NCI-H1417 (cell line): ENCODE measurements at places on chromosomes 2 and 18.

DNA sequence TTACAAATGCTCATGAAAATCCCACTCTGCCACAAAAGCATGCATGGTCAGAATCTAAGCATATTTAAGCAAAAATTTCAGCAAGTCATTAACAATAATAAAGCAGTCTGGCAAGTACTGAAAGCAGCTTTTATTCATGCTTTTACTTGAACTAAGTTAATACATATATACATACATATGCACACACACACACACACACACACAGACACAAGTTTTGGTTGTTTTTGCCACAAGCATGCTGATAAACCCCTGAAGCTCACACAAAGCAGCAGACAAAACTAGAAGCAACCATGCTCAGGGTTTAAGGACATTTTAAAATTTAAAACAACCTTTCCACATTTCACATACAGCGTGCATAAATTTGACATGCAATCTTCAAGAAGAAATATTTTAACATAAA, 819.1 kb upstream of the FSHR start:
- peak; percentile 36 for DNase-seq

- DNase-seq: no peak
Observed at GRCh38 chr2:11762799-11763461, 16.5 kb downstream of the LPIN1 start.

GRCh38 chr2:28868611-28869010, 1.5 kb downstream of the TRMT61B start:
- DNase-seq: no peak

DNA sequence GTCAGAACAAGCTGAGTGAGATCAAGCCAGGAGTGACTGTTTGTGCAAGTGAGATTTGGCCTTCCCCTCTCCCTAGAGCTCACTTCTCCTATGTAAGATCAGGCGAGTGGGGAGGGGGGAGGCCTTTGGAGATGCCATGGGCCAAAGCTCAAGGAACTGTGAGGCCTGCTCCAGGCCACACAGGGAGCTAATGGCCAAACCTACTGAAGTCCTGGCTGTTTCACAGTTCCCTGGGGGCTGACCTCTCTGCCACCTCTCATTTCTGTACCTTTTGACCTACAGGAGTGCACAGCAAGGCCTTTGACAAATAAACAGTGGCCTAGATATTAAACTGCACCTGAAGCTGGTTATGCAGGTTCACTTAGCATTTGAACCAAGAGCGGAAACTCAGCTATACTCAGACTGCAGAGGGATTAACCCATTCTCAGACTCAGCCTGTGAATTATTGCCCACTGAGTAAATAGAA, 235.0 kb upstream of the NT5C1B start:
- DNase-seq: no peak

GRCh38 chr18:42578792-42579191, 536.7 kb downstream of the RIT2 start:
- no peak for DNase-seq

GRCh38 chr2:114661971-114662939, 219.8 kb downstream of the DPP10 start:
- peak; percentile 81 for DNase-seq

- DNase-seq: no peak
Observed at GRCh38 chr18:45860971-45861370, 35.5 kb downstream of the SIGLEC15 start.

DNA sequence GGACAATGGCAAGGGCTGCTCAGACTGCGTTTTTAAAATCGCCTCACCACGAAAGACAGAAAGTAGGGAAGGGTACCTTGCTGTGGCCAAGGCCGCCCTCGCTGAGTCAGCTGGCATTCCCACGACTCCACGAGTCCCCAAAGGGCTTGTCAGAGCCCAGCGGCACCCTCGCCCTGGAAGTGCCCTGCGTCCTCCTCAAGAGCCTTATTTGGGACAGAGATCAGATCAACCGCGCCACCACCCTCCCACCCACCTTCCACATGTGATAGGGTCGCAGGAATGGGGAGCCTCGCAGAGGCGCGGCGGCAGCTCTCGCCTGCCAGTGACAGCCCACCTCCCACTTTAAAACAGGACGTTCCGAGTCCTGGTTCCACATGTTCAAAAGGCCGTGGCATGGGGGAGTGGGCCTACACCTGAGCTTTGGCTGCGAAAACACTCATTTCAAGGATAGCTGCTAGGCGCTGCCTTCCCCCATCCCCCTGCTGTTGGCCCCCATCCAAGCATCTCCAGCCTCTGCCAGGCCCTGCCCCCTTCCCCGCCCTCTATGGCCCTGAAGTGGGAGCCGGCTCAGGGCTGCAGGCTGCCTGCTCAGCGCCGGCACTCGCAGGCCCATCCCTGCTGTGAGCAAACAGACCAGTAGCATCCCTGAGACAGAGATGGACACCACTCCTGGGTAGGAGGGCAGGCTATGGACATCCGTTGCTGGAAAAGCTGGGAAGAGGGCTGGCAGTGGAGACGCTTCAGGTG, 38.1 kb upstream of the ARHGEF4 start:
- peak; percentile 76 for DNase-seq

- no peak for DNase-seq
Observed at GRCh38 chr2:68737711-68738110, 3.1 kb downstream of the ARHGAP25 start.

GRCh38 chr18:65202091-65202490, 548.7 kb upstream of the CDH7 start:
- no peak for DNase-seq

- peak; percentile 100 for DNase-seq
Observed at GRCh38 chr18:62445386-62445917, 77.4 kb upstream of the ZCCHC2 start.

DNA sequence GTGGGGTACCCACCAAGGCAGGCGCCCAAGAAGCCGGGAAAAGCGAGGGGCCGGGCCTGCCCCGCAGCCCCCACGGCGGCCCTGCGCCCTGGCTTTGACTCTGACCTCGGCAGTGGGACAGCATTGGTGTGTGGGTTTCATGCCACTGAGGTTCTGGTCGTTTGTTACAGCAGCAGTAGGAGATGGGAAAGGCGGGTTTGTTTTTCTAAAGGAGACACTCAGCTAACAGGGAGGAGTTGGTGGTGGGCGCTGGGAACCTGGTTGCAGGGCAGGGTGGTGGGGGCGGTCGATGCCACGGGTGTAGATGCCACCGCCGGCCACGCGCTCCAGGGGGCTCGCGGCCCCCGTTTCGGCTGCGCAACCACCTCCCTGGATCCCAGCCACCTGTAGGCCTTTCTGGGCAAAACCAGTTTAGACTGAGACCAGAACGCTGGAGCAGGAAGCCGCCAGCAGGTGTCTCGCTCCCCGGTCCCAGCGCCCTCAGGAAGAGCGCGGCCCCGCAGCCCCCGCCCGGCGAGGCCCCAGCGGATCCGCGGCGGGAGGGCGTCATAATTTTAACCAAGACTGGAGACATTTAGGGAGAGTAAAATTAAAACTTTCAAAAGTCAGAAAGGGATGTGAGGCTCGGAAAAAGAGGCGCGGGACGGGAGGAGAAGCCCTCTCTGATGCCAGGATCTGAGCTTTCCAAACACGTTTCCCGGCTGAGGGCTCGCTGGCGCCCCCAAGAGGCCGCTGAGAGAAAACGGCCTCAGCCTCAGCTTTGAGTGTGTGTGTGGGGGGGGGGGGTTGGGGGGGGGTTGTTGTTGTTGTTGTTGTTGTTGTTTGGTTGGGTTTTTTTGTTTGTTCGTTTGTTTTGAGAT, 17.4 kb downstream of the CIDEA start:
- DNase-seq: peak; percentile 79

DNA sequence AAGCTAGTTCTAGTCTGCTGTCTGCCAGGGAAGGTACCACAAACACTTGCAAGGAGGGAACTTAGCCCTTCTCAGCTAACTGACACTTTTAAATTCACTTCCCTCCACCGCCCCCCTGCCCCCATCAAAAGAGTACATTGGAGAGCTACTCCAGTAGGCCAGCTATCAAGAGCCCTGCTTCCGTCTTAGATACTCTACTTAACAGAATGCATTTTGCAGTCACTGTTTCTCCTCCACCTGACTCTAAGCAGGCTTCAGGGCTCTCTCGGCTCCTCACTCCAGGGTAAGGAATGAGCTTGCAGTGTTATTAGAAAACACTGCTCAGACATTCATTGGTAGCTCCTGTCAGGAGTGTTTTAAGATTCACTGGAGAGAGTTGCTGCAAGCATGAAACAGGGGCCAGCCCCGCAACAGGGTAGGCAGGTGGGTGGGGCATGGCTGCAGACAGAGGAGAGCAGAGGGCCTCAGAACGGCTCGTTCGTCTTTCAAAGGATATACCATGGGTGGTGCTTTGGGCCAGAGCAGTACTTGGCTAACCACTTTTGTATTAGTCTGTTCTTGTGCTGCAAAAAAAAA, 35.3 kb upstream of the PDCL3 start:
- no peak for DNase-seq

- DNase-seq: no peak
Observed at GRCh38 chr2:124704071-124704925, 679.2 kb downstream of the CNTNAP5 start.

DNA sequence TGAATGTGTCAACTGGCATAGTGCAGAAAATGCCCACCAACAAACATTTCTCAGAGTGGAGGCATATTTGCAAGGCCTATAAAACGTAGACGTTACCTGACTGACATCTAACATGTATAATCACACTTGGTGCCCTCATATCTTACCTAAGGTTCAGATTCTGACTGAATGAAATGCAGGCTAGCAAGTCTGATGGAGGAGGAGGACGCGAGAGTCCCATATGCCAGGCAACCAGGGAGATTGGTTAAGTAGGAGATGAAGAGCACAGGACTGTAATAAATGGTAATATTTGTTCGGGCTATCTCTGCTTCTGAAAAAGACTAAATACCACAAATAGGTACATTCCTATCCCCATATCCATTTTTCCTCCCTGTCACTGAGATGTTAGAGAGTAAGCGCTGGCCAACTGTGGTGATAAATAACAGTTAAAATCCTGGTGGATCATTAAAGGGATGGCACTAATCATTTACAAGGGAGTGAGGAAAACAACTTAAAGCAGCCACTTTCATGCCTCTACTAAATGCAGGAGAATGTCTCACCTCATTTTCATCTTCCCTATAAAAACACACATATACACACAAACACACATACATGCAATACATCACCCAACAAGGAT, 217.2 kb downstream of the TMEM163 start:
- no peak for DNase-seq

DNA sequence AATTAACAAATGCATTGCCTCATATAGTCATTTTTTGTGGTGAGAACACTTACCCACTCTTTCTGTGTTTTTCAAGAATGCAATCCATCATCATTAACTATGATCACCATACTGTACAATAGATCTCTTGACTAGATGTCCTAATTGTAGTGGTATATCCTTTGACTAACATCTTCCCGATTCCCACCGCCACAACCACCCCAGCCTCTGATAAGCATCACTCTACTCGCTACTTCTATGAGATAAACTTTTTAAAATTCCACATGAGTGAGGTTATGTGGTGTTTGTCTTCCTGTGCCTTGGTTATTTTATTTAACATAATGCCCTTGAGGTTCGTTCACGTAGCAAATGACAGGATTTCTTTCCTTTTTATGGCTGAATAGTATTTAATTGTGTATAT, 6.6 kb downstream of the VWA3B start:
- no peak for DNase-seq

GRCh38 chr2:173415431-173416381, 61.0 kb downstream of the CDCA7 start:
- no peak for DNase-seq

GRCh38 chr18:65567372-65567771, 183.4 kb upstream of the CDH7 start:
- peak; percentile 23 for DNase-seq

DNA sequence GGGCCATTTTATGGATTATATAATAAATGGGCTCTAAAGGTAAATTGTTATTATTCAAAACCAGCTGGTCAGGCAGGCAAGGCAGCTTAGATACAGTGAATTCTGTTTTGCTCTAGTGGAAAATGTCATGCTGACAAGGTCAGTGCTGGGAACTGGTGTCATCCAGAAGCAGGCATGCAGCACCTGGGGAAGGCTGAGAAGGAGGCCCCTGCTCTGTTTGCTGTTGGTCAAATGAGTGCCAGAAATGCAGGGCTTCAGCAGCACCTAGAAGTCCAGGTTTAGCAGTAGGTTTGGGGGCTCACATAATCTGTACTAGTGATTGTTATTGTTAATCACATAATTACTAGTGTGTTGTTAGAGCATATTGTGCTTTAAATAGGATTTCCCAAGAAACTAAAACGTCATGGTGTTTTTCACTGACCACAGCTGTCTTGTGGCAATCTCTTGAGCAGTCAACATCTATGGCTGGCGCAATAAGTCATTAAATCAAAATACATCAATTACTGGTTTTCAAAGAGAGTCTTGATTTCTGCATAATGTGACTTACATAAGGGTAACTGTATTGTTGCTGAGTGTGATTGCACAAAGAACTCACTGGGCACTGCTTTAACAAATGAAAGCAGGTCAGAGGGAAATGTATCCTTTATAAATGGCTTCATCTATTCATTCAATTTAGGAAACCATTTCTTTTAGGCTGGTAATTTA, 99.1 kb downstream of the MYO3B start:
- peak; percentile 58 for DNase-seq

- DNase-seq: no peak
Observed at GRCh38 chr2:192029089-192029488, 165.6 kb downstream of the TMEFF2 start.

DNA sequence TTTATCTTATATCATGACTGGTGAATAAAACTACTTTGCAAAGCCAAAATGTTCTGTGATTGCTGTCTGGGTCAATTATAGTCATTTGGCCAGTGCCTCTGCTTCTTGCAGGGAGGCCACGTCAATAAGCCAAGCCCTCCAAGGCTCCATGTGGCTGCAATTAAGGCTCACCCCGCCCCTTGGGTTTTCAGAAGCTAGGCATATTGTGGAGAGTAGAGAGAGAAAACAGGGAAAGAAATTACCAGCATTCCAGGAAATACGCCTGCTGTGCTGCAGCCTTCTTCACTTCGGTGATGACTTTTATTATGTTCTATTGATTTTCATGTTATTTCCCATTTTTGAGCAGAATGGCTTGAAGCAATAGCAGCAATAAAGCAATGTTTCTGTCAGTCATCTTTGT, 319.7 kb downstream of the SOX11 start:
- DNase-seq: peak; percentile 25

GRCh38 chr2:79630060-79630459, 117.2 kb downstream of the CTNNA2 start:
- no peak for DNase-seq
